Lung (tissue), 17 donors: ENCODE measurements at places on chromosomes 4 and X. TPM values are rescaled to one million over a fixed set of nuclear protein-coding genes. Genes with fewer than 3 reads are reported as not detected.

DNA sequence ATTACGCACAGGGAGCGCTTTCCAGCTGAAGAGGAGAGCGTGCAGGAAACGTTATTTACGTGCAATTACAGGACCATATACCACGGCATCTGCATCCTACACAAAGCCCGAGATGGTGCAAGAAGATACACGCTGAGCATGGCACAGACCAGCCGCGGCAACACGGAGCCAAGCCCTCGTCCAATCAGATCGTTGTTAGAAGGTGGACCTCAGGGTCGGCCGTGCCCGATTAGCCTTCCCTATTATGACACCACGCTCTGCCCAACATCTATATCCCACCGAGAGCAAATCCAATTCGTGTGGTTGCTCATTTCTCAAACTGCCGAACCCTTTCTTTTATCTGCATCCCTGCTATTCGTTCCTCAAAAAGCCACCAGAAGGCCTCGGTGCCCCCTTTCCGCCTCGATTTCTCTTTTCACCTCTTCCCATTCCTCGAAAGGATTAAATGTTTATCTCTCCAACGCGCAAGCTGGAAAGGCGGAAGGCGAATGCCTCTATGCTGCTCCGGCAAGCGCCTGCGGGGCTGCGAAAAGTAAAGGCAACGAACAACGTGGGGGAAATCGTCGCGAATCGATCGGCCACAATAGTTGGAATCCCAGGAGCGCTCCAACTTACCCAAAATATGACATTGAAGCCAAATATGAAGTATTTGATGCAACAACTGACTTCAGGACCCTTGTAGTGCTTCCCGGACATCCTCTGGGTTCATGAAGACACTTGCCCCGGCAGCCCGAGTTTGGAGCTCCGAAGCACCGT, 702 bp downstream of the TSPAN5 start:
- peaks cover 4% of the 10 kb centered on the region for H3K27me3 ChIP-seq
- H3K4me3 ChIP-seq: peak overlapping the region; percentile 79
- no peaks in the 10 kb centered on the region for H3K36me3 ChIP-seq

- DNase-seq: no peak
- H3K27ac ChIP-seq: no peak overlapping the region
- H3K27me3 ChIP-seq: no peaks in the 10 kb centered on the region
- no peaks in the 10 kb centered on the region for H3K36me3 ChIP-seq
- peaks cover 2% of the 10 kb centered on the region for H3K4me1 ChIP-seq
These were observed 133.3 kb upstream of the ZIC3 start for GRCh38 chrX:137432609-137433008.

- peaks cover 9% of the 10 kb centered on the region for H3K4me1 ChIP-seq
- no peaks in the 10 kb centered on the region for H3K36me3 ChIP-seq
- no peaks in the 10 kb centered on the region for H3K27me3 ChIP-seq
- H3K27ac ChIP-seq: no peak overlapping the region
- H3K4me3 ChIP-seq: no peak overlapping the region
These were observed 181.7 kb downstream of the MAML3 start for GRCh38 chr4:139972305-139972704.

DNA sequence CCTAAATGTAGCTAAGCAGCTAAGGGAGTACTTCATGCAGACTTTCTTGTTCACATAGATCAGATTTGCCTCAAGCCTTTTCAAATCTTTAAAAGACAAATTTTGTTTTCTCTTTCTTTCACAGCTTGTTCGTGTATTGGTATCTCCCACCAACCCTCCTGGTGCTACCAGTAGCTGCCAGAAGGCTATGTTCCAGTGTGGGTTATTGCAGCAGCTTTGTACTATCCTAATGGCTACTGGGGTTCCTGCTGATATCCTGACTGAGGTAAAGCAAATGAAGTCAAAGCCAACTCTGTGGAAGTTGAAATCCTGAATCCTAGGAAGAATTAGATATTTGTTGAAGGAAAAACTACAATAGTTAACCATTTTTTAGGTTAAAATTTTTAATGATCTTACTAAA, 62.6 kb downstream of the USO1 start:
- no peak overlapping the region for H3K27ac ChIP-seq
- no peak overlapping the region for H3K4me3 ChIP-seq
- H3K4me1 ChIP-seq: no peaks in the 10 kb centered on the region
- H3K36me3 ChIP-seq: peaks cover 12% of the 10 kb centered on the region

Gene TMPRSS11F
- not detected for total RNA-seq

DNA sequence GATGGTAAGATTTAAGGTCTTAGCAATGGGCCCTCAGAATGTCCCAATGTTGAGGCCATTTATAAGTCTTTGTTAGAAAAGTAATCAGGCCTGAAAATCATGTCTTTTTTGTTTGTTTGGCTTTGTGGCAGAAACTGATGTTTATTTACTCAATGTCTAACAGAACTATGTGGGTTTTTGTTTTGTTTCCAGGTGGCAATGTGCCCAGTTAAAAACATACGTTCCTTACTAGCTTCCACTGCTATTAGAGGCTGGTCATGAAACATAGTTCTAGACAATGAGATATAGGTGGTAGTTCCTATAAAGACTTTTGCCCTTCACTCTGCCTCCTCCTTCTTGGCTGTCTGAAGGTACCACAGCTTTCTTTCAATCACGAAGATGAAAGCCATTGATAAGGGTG, 108.8 kb downstream of the C4orf51 start:
- H3K27ac ChIP-seq: no peak overlapping the region
- H3K27me3 ChIP-seq: no peaks in the 10 kb centered on the region
- H3K4me1 ChIP-seq: no peaks in the 10 kb centered on the region
- no peak overlapping the region for H3K4me3 ChIP-seq
- H3K36me3 ChIP-seq: peaks cover 1% of the 10 kb centered on the region

DNA sequence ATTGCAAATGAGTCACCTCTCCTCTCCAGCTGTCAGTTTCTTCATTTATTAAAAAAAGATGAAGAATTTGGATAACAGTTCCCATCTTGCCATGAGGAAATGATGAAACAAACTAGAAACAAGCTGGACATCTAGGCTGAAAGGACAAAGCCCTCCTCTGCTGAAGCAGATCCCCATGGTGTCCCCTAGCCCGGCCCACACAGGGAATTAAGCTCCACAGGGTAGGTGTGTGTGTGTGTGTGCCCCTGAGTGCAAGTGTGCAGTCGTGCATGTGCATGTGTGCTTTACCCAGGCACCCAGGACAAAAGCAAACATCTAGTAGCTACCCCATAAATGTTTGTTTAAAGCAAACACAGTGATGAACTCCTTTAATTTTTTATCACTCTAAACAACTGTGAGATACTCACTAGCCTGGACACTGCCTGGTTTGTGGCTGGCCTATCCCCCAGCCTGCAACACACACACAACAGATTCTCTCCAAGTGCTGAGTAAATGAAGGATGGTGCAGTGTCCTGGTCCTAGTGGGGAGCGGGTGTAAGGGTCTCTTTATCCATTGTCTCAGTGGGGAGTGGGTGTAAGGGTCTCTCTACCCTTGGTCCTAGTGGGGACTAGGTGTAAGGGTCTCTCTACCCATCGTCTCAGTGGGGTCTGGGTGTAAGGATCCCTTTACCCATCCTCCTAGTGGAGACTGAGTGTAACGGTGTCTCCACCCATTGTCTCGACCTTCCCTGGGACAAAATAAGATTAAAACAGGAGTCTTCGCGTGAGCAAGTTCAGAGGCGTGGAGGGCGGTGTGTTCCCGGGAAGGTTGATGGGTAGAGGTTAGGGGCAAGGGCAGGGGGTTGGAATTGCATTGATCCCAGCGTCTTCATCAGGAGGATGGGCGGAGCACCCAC, 688 bp upstream of the EVC start:
- H3K4me3 ChIP-seq: no peak overlapping the region
- no peaks in the 10 kb centered on the region for H3K36me3 ChIP-seq
- peak; percentile 32 for DNase-seq
- no peaks in the 10 kb centered on the region for H3K27me3 ChIP-seq

DNA sequence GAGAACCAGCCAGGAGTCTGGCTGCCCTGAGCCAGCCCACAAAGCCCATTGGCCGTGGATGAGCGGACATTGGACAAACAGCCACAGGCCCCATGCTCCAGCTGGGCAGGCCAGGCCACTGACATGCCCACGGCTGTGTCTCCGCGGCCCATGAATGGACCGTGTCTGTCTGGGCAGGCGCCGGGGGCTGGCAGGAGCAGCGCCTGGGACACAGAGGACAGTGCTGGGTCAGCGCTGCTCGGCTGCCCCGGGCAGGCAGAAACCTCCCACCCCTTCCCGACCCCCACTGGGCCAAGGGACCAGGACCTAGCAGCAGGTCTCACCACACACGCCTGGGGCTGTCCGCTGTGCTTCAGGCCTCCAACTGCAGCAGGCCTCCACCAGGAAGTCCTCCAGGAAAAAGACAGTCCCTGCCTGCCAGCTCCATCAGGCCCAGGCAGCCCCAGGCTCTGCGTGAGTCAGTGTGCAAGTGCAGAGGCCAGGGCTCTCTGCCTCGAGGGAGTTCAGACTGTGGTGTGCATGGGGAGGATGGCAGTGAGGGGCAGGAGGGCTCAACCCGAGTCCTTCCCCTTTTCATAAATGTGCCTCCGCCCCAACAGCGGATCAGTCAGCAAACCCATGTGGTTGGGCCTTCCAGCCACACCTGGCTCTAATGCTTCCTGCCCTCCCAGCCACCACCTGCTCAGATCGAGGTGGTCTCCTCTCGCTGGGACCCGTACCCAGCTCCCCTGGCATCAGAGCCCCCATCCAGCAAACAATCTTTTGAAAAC, 17.2 kb upstream of the FGFR3 start:
- peaks cover 9% of the 10 kb centered on the region for H3K4me1 ChIP-seq
- H3K27me3 ChIP-seq: no peaks in the 10 kb centered on the region
- DNase-seq: no peak
- no peak overlapping the region for H3K4me3 ChIP-seq

DNA sequence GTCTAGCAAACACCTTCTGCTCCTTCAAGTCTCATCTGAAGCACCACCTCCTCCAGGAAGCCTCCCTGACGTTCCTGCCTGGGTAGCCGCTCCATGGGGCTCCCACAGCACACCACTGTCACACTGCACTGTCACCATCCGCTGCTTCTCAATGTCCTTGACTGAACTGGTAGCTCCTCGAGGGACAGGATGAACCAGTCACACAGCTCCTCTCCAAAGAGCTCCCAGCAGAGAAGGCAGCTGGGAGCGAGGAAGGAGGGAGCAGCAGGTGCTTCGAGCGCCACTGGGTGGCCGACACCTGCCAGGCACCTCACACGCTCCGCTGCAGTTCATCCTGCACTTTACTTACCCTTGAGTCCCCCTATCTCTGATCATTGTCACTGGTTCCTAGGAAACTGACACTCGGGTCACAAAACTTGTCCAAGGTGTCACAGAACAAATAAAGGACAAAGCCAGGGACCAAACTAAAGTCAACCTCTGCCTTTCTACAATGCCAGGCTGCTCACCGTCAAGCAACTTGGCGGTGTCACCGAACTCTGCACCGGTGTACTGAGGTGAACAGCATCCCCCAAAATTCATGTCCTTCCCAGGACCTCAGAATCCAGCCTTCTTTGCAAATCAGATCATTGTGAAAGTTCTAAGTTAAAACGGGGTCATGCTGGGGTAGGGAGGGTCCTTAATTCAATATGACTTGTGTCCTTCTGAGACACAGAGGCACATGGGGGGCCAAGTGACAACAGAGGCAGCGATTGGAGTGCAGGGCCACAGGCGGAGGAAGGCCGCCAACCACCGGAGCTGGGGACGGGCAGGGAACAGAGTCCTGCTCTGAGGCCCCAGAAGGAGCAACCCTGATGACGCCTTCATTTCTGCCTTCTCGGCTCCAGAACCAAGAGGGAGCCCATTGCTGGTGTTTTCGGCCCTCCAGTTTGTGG, 5.5 kb upstream of the S100P start:
- H3K4me1 ChIP-seq: peaks cover 9% of the 10 kb centered on the region
- H3K27ac ChIP-seq: no peak overlapping the region
- no peaks in the 10 kb centered on the region for H3K36me3 ChIP-seq
- H3K4me3 ChIP-seq: no peak overlapping the region

GRCh38 chrX:362351-362750, 24.4 kb downstream of the PPP2R3B start:
- no peak overlapping the region for H3K27ac ChIP-seq
- no peaks in the 10 kb centered on the region for H3K4me1 ChIP-seq
- H3K4me3 ChIP-seq: no peak overlapping the region
- no peaks in the 10 kb centered on the region for H3K27me3 ChIP-seq

DNA sequence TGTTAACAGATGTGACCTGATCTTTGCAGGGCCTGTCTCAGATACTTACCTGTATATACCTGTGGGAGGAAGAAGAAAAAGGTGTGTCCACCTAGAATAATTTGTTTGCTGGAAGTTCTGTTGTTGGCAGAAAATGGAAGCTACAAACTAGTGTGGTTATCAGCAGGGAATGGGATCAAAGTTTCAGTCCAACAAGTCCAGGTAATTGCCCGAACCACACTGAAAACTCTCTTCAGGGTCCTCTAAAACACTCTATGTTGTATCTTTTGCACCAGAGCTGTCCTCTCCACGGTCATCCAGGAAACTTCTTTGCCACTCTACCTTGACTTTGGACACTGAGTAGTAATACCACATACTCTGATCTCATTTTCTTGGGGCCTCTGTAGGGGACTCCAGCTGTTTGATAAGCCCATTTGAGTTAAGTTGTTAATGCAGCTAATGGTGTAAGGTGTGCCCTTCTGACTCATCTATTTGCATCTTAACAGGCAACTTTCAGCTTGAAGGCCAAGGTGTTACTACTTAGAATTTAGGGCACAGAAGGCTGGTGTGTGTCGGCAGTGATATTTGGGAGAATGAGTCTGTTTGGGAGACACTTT, 38.7 kb upstream of the GATB start:
- no peak overlapping the region for H3K4me3 ChIP-seq
- no peaks in the 10 kb centered on the region for H3K36me3 ChIP-seq
- no peak for DNase-seq
- H3K27me3 ChIP-seq: no peaks in the 10 kb centered on the region

Gene SMIM10L2A
- 2.4 TPM for total RNA-seq

GRCh38 chr4:48275686-48276085, 6.0 kb upstream of the TEC start:
- no peak overlapping the region for H3K27ac ChIP-seq
- no peaks in the 10 kb centered on the region for H3K27me3 ChIP-seq
- no peaks in the 10 kb centered on the region for H3K4me1 ChIP-seq
- no peak for DNase-seq
- H3K36me3 ChIP-seq: no peaks in the 10 kb centered on the region

GRCh38 chr4:2077537-2078460, 18.7 kb downstream of the NAT8L start:
- H3K4me3 ChIP-seq: no peak overlapping the region
- DNase-seq: peak; percentile 2
- H3K4me1 ChIP-seq: no peaks in the 10 kb centered on the region
- H3K36me3 ChIP-seq: no peaks in the 10 kb centered on the region

DNA sequence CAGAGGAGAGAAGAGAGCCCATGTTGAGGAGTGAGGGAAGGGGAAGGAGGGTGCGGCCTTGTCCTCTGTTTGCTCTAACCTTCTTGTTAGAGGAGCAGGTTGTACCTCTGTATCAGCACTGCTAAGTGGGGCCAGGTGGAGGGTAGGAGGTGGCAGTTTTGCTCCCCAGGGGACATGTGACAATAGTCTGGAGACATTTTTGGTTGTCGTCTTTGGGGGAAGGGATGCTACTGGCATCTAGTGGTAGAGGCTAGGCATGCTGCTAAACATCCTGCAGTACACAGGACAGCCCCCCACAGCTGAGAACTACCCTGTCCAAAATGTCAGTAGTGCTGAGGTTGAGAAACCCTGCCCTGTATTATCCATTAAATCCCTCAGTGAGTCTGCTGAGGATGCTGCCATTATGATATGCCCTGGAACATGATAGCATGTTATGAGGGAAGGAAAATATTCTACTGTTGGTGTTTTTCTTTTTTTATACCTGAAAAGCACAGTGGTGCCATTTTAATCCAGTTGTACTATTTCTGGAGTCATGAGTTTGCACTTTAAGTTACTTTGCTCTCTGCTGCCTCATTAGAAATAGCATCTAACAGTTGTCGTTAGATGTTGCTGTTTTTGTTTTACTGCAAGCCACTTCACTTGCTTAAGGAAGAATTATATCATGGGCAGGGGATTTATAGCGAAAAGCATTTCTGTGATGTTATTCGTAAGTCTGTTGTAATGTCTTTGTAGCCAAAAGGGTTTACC, 90.6 kb downstream of the LRP2BP start:
- no peaks in the 10 kb centered on the region for H3K27me3 ChIP-seq
- no peaks in the 10 kb centered on the region for H3K36me3 ChIP-seq
- no peak overlapping the region for H3K4me3 ChIP-seq
- peak; percentile 41 for DNase-seq
- H3K4me1 ChIP-seq: no peaks in the 10 kb centered on the region
